ENCODE measurements at places on chromosomes 7 and 10.

DNA sequence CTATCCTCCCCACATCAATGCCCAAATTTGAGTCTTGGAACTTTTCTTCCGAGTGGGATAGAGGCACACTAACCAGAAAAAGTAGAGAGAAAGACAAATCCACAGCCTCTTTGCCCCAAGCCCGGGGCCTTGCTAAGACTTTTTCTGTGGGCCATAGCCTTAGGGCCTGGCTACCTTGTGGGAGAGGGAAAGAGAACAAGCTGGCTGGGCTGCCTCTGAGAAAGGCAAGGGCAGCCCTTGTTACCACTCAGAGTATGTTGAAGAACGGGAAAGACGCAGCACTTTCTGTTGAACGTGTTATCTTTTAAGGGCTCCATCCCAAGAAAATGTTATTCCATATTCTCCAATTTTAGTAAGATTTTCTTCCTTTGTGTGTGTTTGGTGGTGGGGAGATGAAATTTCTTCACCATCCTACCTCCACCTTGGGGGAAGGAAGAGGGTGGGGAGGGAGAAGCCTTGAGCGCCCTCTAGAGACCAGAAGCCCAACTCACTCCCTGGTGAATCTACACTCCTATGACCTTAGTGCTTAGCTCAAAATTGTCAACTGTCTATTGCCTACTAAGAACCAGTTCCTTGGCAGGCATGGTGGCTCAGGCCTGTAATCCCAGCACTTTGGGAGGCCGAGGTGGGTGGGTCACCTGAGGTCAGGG lies 3.9 kb upstream of the NRF1 start:
- DNase-seq, result peak; percentile 53

GRCh38 chr7:46133751-46134150 lies 212.7 kb upstream of the IGFBP3 start:
- DNase-seq, result no peak

GRCh38 chr10:34031400-34031799 lies 696.9 kb upstream of the NRP1 start:
- no peak for DNase-seq

- no peak for DNase-seq
Observed at GRCh38 chr10:43225004-43225786, 41.7 kb downstream of the RASGEF1A start.

- DNase-seq, result no peak
Observed at GRCh38 chr7:47932016-47932415, 16.2 kb downstream of the PKD1L1 start.

DNA sequence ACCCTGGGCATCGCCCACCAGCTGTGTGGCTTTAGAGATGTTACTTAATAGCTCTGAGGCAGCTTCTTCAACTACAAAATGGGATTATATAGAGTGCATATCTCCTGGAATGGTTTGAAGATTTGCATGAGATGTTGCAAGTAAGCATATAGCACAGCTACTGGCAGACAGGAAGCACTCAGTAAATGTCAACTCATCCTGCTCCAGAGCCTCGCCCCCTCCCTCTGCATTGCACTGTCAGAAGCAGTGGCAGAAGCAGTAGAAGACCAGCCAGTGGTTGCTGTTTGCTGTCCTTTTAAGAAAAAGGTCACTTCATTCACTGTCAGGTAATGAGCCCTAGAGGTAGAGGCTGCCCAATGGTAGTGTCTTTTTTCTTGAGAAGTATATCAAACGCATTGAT lies 180.0 kb upstream of the GHITM start:
- DNase-seq, result peak; percentile 35

DNA sequence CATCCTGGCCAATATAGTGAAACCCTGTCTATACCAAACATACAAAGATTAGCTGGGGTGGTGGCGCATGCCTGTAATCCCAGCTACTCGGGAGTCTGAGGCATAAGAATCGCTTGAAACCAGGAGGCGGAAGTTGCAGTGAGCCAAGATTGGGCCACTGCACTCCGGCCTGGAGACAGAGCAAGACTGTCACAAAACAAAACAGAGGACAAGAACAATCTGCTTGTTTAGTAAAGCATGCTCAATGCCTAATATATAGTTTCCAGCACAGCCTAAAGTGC lies 1.8 kb upstream of the SEC24C start:
- no peak for DNase-seq

- DNase-seq, result no peak
Observed at GRCh38 chr7:35991511-35992232, 161.4 kb upstream of the EEPD1 start.

- DNase-seq, result no peak
Observed at GRCh38 chr10:84237199-84238051, 3.9 kb downstream of the LRIT1 start.

DNA sequence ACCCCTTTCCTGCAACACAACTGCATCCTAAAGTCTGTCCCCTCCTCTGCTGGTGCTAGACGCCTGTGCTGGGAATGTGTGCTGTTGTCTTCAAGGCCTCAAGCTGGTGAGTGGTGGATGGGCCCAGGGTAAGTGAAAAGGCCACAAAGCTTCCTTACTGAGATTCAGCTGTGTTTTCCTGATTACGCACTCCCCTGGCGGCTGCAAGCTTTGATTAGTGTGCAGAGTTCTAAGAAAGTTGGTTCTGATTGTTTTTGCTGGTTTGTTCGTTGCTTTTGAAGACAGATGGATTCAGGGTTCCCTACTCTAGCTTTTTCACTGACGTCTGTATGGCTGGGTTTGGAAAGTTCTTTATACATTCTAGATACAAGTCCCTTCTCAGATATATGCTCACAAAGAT lies 11.9 kb upstream of the FOXL3 start:
- no peak for DNase-seq

GRCh38 chr7:38756521-38756920 lies 125.3 kb upstream of the AMPH start:
- DNase-seq, result no peak

DNA sequence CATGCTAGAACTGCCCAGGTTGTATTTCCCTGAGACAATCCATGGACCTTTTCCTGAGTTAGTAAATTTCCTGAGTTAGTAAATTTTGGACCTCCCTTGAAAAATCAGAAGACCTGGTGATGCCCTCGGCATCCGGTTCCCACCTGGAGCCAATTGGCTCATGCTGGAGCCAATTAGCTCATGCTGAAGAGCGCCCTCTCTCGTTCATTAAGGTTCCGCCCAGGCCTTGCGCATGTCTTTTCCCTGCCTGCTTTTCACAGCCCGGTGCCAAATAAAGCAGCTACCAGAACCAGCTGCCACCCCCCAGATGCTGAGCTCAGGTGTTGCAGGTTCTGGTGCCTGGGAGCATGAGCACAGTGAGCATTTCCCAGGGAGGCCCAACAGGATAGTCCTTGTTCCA lies 96.2 kb downstream of the APBB1IP start:
- DNase-seq, result no peak

DNA sequence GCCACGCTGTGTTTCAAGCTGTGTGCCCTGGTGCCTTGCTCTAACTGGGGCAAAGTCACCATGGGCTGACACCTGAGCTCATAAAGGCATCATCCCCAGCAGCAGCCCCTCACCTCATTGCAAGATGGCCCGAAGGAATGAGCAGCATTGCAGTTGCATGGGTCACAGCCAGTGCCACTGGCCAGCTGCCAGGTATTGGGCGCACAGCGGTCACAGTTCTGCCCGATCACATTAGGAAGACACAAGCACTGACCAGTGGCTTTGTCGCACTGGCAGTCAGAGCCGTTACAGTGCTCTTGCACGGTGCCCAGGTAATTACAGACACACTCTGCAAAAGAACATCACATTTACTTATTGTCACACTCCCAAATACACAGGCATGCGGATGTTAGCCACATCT lies 51.1 kb downstream of the LAMB1 start:
- DNase-seq, result no peak

DNA sequence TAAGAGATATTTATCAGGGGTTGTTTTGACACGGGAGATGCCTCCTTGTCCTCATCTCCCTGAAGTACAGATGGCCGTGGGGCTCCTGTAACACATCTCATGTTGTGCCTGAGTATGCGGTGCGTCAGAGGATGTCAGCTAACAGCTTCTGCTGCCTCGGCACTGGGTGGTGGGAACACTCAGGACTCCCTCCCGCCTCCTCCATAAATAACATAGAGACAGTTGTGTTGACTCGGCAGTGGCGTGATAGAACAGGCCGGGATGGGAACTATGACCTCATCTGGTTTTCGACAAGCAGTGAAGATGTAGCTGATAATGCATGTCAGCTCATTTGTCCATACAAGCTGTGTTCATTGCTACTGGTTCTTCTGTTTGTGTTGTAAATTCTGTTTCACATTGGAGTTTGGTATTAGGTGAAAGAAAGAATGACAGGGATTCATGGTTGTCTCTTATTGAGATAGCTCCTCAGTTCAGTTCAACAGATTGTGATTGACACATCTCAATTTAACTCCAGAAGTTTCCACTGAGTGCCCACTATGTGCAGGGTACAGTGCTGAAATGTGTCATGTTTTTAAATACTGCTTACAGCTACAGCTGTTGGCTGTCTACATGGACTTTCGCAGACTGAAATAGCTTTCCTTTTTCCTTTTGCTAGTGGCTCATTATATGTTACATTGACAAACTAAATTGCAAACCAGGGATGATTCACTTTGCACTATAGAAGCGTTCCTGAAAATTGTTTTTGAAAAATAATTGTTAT lies 87.4 kb downstream of the CHN2 start:
- DNase-seq, result no peak

DNA sequence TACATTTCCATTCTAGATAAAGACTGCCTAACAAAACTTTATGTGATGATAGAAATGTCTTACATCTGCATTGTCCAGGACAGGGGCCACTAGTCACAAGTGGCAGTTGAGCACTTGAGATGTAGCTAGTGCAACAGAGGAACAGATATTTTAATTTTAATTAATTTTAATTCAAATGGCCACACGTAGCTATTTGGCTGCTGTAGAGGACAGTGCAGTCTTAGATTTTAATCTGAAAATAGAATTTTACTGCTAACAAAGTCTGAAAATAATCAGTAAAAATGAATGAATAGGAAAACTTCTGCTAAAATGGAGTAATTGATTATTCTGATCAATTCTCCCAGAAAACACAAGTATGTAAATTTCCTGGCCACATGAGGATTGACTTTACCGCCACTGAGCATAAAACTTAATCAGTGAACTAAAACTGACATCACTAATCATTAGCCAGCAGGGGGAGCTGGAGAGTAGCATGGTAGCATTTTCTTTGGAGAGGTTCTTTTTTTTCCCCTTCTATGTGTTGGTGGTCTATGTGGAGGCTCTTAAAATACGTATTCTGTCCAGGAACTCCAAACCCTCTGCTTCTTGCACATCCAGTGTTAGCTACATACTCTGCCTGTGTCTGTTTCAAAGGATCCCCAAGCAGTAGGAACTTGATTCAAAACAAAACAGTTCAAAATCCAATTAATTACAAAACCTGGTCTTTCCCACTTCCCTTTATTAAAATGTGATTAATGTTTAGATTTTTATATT lies 52.1 kb downstream of the TSPAN12 start:
- peak; percentile 28 for DNase-seq

DNA sequence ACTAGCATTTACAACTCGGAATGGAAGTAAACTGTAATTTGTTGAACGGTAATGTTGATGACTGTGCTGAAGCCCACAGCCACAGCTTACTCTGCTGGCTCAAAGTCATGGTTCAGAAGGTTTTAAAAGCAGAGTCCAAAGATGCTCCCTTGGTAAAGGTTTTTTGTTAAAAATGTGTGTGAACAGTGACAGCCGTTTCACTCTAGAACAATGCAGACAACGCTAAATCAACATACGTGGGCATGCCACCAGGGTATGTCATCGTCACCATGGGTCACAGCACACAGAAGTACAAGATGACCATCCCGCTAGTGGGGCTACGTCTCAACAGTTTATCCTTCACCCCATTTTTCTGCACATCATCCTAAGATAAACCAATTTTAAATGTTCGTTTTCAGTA lies 106.5 kb upstream of the LANCL2 start:
- no peak for DNase-seq

GRCh38 chr10:103127241-103127640 lies 65.8 kb downstream of the NT5C2 start:
- no peak for DNase-seq

GRCh38 chr7:24050991-24051560 lies 232.9 kb upstream of the NPY start:
- DNase-seq, result no peak

DNA sequence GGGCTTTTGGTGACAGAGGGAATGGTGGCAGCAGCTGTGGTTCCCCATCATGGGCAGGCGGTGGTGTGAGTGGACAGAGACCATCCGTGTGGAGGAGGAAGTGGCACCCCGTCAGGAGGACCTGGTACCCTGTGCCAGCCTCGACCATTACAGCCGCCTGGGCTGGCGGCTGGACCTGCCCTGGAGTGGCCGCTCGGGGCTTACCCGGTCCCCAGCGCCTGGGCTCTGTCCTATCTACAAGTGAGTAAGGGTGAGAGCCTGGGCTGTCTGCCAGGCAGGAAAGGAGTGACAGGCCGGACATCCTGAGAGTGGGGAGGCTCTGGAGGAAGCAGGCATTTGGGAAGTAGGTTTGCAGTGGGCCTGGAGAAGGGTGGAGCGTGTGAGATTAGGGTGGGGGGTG lies 2.9 kb upstream of the ZNF467 start:
- peak; percentile 77 for DNase-seq

GRCh38 chr10:116325987-116326386 lies 1.7 kb downstream of the CCDC172 start:
- no peak for DNase-seq

GRCh38 chr10:72503241-72503640 lies 122.6 kb downstream of the MICU1 start:
- DNase-seq, result no peak

- DNase-seq, result no peak
Observed at GRCh38 chr7:11175887-11176286, 202.2 kb downstream of the PHF14 start.

GRCh38 chr7:47535704-47536628 lies 45.9 kb downstream of the TNS3 start:
- no peak for DNase-seq

All from GDM1 (cell line).